Osteocyte (in vitro differentiated cells): ENCODE measurements at places on chromosomes 1 and 21. TPM values are rescaled to one million over a fixed set of nuclear protein-coding genes. Genes with fewer than 3 reads are reported as not detected.

DNA sequence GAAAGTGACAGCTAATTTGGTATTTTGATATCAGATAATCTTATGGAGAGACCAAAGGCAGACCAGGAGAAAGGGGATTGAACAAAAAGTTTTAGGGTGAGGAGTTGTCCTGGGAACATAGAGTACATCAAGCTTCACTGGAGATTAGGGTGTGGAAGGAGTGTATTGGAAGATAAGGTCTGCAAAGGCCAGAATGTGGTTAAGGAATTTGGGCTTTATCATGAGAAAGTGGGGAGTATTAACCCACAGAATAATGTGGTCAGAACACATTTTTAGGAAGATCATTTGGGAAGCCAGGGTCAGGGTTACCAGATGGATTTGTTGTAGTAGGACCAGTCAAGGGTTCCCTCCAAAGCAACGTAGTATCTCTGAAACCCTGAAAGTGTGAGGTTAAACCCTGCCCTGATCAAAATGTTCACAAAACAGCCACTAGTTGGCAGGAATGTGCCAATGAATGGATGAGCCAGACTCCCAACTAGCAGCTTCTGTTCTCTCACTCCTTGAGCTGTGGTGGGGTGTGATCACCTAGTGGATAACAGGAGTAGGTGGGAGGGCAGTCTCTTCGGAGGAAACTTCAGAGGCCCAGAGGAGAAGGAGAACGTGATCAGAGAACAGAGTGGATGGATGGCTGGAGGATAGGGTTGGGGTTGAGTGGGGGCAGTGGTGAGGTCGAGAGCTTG lies 35.8 kb downstream of the SLC2A1 start:
- DNase-seq, result no peak

GRCh38 chr1:1050577-1051052 lies 23.5 kb downstream of the RNF223 start:
- no peak for DNase-seq

- no peak for DNase-seq
Measured at GRCh38 chr1:60936163-60936562, 146.2 kb upstream of the NFIA start.

DNA sequence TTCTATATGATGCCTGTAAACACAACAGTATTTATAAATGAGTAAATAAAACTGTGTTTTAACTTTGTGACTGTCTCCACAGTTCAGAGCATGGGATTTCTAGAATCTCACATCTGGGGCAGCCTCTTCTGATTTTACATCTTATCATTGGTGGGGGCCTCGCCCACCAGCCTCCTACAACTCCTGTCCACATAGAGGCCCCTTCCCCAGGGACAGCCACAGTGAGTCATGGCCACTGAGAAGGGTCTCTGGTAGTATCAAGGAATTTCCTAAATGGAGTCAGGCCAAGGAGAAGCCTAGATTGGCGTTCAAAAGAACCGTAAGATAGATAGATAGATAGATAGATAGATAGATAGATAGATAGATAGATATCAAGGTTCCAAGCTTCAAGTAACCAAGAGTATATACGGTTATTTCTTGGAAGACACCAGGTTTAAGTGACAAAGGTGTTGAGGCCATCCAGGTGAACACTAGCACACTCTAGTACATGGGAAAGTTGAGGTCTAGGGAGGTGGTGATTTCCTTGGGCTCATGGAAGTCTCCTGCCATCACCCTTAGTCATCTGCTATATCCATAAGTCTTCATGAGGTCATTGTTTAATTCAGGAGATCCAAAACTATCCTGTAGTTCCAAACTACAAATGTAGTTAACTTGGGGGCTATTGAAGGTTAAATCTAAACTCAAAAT lies 121.6 kb downstream of the SYT2 start:
- DNase-seq, result no peak

GRCh38 chr1:157357111-157357510 lies 195.2 kb downstream of the FCRL5 start:
- DNase-seq, result no peak

GRCh38 chr1:64701886-64702285 lies 43.0 kb upstream of the RAVER2 start:
- no peak for DNase-seq

DNA sequence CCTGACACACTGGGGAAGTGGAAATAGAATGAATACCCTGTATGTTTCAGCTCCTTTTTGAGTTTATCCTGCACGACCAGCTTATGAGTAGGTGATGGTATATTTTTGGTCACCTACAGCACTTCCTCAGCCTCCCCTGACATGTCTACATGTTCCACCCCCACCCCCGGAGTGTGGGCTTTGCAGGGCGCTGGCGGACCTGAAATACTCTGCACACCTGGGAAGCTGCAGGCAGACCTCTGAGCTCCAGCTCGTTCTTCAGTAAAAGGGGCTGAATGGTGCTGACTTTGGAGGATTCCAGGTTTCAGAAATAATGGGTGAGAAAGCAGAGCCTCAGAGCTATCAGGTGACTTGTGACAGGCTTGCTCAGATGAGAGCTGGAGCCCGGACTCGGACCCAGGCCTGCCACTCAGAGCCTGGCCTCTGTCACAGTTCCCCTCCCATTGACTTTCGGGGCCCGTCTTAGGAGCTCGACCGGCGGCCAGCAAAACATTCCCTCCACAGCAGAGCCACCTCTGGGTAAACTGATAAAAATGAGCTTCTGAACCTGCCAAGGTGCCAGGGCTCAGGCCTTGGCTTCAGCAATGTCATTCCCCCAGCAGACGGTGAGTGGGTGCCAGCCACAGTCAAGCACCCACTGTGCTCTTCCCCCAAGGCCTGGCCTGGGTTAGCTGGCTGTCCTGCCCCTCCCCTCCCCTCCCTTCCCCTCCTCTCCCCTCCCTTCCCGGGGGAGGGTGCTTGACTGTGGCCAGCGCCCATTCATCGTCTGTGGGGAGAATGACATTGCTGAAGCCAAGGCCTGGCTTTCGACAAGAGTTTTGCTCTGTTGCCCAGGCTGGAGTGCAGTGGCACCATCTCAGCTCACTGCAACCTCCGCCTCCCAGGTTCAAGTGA lies 30.1 kb downstream of the DOP1B start:
- DNase-seq, result no peak

- no peak for DNase-seq
Measured at GRCh38 chr1:218742467-218743262, 397.5 kb downstream of the TGFB2 start.

DNA sequence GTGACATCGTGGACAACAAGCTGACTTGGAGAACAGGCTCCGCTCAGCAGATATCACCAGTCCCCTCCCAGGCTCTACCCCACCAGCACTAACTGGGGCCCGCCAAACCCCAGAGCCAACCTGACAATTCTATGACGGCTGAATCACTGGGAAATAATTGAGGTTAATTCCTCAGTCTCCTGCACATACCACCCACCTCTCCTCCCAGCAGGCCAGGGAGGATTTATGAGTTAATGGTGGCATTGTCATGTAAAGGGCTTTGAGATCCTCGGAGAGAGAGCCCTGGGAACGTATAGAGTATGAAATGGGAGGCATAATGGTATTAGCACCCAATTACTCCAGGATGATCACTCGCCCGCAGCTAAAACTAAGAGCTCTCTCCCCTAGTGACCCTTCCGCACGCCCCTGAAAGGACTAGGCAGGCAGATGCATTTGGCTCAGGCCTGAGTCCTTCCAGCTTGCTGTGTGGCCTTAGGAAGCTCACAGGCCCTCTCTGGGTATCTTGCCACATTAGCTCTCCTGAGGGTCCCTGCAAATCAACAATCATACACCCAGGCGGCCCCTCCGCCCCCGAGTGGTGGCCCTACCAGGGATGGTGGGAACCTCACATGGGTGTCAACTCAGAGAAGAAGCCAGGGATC lies 27.3 kb upstream of the PAX7 start:
- no peak for DNase-seq

DNA sequence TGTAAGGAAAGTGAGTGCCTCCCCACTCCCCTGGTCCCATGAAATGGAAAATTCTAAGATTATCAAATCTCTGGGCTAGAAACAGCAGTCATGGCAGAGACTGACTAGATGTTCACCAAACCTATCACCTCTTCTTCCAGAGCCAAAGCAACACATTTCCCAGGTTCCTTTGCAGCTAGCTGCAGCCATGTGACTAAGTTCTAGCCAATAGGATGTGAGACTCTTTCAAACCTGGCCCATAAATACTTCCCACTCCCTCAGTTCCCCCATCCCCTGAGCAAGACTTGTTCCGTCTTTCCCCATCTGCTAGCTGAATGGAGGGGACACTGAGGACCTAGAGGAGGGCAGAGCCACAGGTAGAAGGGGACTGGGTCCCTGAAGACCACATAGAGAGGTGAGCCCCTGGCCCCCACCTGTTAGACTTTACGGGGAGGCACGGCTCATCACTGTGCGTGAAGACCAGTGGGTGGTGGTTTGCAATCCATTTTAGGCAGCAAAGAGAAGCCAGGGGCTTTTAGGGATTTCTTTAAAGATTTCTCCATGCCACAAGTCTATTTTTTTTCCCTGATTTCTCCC lies 17.2 kb downstream of the FAM43B start:
- no peak for DNase-seq

- DNase-seq, result no peak
Measured at GRCh38 chr1:39799770-39800470, 11.3 kb upstream of the BMP8B start.

- DNase-seq, result no peak
Measured at GRCh38 chr1:237590386-237590785, 300.3 kb downstream of the ZP4 start.

- no peak for DNase-seq
Measured at GRCh38 chr1:61083013-61083806, 849 bp downstream of the NFIA start.

The OPTC gene
- not detected in 2 replicates for total RNA-seq

The ACTL8 gene
- total RNA-seq, result not detected in 2 replicates

The ZMYND12 gene
- 0.31 and 0.40 TPM in 2 replicates for total RNA-seq

The SNAP47 gene
- 28.6 and 29.6 TPM in 2 replicates for total RNA-seq

The CD1C gene
- not detected in 2 replicates for total RNA-seq

The SPRR1B gene
- not detected in 2 replicates for total RNA-seq

The INSRR gene
- total RNA-seq, result 0.08 and 0.21 TPM in 2 replicates
